Activated naive CD8-positive, alpha-beta T cell treated with anti-CD3 and anti-CD28 coated beads for 36 hours (primary cell): ENCODE measurements at places on chromosomes 12 and 14. TPM values are rescaled to one million over a fixed set of nuclear protein-coding genes. Genes with fewer than 3 reads are reported as not detected.
A peak's percentile ranks its signal among the peaks of the same experiment; 100 is the strongest.

The INF2 gene
- 67.8 TPM for total RNA-seq

The TAS2R20 gene
- total RNA-seq, result 0.30 TPM

The SLC5A8 gene
- not detected for total RNA-seq

The NOPCHAP1 gene
- total RNA-seq, result 42.1 TPM

The SMCO2 gene
- not detected for total RNA-seq

The MYH6 gene
- not detected for total RNA-seq

The SIX6 gene
- not detected for total RNA-seq

The KRT74 gene
- not detected for total RNA-seq

The RASSF8 gene
- not detected for total RNA-seq

The EML5 gene
- total RNA-seq, result 3.3 TPM

The SERPINA12 gene
- total RNA-seq, result not detected

The LRRC43 gene
- not detected for total RNA-seq

The SAMD4A gene
- total RNA-seq, result 4.6 TPM

- no peak for DNase-seq
Measured at GRCh38 chr14:61517911-61518384, 177.4 kb upstream of the HIF1A start.

GRCh38 chr12:124837958-124838803 is 25.5 kb downstream of the SCARB1 start:
- no peak for DNase-seq

DNA sequence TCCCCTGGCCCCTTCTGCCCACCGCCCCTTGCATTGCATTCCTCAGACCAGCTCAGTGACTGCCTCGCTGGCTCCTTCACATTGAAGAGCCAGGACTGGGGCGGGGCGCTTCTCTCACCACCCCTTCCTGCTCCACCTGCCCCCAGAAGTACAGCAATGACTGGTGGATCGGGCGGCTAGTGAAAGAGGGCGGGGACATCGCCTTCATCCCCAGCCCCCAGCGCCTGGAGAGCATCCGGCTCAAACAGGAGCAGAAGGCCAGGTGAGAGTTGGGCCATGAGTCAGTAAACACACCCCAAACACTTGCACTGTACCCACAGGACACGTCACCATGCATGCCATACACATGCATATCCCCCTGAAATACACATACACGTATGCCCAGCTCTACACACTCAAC is 5.8 kb downstream of the CACNB3 start:
- no peak for DNase-seq

GRCh38 chr14:100438678-100439592 is 115.8 kb downstream of the SLC25A47 start:
- DNase-seq, result peak; percentile 47

DNA sequence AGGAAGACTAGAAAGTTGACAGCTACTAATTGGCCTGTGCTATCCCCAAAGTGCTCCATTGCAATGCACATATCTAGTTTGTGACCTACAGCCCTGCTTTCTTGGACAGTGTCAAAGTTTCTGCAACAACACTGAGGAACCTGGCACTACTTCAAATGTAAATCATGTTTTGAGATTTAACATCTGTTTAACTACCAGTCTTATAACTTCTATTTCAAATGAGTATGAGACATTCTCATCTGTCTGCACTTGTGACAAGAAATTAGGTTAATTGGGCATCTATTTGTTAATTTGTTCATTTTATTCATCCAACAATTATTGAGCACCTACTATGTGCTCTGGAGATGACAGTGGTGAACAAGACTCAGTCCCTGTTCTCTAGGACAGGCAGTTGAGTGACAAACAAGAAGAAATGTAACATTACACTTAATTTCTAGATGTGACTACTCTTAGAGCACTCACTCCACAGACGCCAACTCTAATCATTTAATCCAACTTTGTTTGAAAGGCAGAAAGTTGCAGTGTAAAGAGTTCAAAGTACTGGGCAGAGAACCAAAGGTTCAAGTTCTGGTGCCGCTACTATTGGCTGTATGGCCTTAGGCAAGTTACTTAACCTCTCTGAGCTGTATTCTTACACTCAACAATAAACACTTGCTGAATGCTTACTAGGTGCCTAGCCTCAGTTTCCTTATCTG is 74.8 kb downstream of the HECTD4 start:
- DNase-seq, result no peak

DNA sequence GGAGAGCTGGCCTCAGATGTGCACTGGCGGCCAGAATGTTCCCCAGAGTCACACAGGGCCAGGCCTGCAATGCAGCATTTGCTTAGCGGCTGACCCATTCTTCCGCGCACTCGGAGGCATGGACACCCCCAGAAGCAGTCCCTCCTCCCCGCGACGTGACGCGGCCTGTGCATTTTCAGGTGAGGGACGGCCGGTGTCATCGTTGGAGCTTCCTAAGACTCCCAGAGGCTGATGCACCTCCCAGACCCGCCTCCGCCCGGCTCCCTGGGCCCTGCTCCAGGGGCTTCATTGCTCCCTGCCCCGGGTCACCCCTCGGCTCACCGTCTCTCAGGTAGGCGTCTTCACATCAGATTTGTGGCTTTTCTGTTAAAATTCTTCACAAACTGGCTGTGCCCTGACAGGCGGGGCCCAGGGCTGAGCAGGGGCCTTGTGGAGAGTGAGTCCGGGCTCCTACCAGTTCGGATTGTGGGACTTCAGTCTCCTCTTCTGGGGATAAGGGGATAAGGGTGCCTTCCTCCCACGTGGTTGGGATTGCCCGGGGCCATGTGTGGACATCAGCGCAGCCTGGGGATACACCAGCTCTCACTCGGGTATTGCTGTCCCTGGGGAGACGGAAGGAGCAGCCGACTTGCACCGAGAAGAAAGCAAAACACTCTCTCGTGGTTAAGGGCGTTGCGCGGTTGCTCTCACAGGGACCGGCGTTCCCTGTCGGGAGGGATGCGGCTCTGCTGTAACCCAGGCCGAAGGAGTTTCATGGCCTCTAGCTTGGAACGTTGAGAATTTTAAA is 249.1 kb downstream of the ADGRD1 start:
- DNase-seq, result no peak

- DNase-seq, result peak; percentile 19
Measured at GRCh38 chr12:57803319-57803893, 15.1 kb downstream of the AVIL start.

DNA sequence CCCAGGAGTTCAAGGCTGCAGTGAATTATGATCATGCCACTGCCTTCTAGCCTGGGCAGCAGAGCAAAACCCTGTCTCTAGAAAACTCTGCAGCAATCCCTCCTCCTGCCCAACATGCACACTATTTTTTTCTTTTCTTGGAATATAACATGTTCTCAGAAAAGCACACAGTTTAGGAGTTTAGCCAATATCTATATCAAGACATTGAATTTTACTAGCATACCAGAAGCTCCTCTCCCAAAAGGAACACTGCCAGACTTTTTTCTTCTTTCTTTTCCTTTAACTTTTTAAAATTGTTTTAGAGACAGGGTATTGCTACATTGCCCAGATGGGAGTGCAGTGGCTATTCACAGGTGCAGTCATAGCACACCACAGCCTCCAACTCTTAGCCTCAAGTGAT is 107.1 kb upstream of the AEBP2 start:
- DNase-seq, result no peak

GRCh38 chr14:51939755-51940301 is 49.5 kb upstream of the RTRAF start:
- no peak for DNase-seq

GRCh38 chr12:98422359-98422758 is 93.0 kb upstream of the TMPO start:
- DNase-seq, result no peak

DNA sequence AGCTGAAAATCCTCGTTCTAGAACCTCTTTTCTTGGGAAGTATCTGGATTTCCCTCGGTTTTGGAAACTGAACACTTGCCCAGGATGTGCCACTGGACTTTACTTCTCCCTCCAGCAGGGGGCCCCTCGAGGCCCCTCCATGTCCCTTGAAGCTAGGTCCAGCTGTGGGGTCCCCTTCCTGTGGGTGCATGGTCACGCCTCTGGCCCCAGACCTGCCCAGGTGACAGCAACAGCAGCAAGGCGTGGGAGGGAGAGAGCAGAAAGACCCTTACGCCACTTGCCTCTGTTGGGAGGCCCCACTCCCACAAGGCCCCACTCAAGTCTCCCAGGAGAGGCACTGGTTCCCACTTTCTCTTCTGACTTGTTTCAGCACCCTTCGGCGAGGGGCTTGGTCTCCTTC is 3.1 kb downstream of the SLC25A29 start:
- no peak for DNase-seq

- no peak for DNase-seq
Measured at GRCh38 chr12:3081886-3082285, 4.7 kb downstream of the TSPAN9 start.

DNA sequence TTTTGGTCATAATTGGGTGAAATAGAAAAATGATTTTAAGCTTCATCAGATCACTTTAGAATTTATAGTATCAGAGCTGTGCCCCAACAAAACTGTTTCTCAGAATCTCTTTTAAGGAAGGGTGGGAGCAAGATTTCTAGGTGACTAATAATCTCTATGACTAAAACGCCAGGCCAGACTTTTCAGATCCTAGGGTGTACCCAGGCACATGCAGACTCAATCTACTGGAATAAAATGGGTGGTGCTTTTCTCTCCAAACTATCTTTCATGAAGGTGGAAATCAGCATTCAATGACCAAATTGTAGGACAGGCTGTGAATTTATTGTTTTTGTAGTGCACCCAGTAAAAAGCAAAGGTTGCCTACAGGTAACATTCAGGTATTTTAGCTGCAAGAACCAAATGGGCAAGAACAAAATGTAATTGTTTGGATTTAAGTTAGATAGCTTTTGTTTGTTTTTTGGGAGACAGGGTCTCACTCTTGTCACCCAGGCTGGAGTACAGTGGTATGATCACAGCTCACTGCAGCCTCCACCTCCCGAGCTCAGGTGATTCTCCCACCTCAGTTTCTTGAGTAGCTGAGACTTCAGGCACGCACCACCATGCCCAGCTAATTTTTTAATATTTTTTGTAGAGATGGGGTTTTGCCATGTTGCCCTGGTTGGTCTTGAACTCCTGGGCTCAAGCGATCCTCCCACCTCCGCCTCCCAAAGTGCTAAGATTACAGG is 49.5 kb downstream of the PPP2R5C start:
- no peak for DNase-seq

GRCh38 chr12:116186482-116187150 is 90.9 kb downstream of the MED13L start:
- no peak for DNase-seq

DNA sequence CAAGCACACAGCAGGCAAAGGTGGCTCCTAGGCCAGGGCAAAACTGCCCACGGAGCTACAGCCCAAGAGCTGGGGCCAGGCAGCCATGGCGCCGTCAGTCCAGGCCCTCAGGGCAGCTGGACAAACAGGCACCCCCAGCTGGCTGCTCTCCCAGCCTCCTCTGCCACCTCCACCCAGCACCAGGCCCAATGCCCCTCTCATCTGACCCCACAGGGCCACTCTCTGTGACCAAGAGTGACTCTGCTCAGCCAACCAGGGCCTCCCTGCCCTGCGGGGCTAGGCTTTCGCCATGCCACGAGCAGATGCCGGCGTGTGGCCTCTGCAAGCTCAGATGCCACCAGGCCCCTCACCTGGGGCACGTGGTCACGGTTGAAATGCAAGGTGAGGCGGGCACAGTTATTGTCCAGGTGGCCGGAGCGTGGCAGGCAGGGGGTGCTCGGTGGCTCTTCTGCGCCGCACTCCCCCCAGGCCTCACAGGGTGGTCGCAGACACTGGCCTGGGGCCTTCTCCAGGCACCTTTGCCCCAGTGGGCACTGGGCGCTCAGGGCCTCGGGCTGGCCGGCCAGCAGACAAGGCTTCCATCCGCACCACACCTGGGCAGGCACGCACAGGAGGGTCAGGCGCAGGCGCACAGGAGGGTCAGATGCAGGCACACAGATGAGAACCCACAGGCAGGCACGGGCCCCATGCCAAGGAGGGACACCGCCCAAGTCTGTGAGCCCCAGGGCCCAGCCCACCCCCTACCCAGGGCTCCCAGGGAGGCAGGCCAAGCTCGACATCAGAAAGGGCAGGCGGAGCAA is 23.0 kb downstream of the JAG2 start:
- no peak for DNase-seq

GRCh38 chr12:99957866-99958466 is 26.8 kb downstream of the ANKS1B start:
- DNase-seq, result no peak

DNA sequence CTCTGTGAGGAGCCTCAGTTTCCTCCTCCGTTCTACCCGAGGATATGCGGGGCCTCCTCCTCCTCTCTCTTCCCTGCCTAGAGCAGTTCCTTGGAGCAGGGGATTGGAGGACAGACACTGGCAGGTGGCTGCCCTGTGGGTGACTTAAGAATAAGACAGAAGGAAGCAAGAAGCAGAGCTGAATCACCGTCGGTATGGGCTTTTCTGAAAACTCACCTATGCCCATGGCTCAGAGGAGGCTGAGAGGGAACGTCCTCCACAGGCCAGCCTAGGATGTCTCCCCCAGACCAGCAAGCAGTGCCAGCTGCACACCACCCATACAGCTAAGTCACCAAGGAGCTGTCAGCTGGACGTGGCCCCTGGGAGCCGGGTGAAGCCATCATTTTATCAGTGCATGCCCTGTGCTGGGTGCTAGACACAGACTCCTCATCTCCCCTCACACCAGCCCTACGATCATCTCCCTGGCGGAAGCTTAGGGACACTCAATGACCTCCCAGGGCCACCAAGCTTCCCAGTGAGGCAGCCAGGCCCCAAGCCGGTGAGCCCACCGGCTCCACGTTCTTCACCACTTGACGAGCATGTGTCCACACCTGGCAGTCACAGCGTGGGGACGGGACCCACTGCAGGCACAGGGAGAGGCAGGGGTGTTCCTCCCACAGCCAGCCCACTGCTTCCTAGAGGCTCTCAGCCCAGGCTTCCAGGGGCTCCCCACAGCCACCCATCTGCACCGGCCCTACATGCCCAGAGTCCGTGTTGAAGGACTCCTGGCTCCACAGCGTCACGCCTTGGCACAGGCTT is 21.4 kb downstream of the ITPK1 start:
- no peak for DNase-seq

- no peak for DNase-seq
Measured at GRCh38 chr14:65676361-65677014, 264.0 kb downstream of the FUT8 start.

DNA sequence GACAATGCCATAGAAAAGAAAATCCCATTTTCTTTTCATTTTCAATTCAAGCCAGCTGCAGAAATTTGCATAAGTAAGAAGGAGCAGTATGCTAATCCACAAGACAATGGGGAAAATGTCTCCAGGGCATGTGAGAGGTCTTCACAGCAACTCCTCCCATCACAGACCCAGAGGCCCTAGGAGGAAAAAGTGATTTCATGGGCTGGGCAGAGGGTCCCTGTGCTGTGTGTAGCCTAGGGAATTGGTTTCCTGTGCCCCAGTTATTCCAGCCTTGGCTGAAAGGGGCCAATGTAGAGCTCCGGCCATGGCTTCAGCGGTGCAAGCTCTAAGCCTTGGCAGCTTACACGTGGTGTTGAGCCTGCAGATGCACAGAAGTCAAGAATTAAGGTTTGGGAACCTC is 211.4 kb downstream of the CCDC59 start:
- DNase-seq, result no peak
